Hematopoietic multipotent progenitor cell treated with erythropoietin and hydrocortisone succinate and interleukin-3 and kit ligand, for 6 days (in vitro differentiated cells): ENCODE measurements at places on chromosomes 3 and 15.

GRCh38 chr3:52923963-52924362, 26.6 kb upstream of the STIMATE start:
- DNase-seq, result no peak

DNA sequence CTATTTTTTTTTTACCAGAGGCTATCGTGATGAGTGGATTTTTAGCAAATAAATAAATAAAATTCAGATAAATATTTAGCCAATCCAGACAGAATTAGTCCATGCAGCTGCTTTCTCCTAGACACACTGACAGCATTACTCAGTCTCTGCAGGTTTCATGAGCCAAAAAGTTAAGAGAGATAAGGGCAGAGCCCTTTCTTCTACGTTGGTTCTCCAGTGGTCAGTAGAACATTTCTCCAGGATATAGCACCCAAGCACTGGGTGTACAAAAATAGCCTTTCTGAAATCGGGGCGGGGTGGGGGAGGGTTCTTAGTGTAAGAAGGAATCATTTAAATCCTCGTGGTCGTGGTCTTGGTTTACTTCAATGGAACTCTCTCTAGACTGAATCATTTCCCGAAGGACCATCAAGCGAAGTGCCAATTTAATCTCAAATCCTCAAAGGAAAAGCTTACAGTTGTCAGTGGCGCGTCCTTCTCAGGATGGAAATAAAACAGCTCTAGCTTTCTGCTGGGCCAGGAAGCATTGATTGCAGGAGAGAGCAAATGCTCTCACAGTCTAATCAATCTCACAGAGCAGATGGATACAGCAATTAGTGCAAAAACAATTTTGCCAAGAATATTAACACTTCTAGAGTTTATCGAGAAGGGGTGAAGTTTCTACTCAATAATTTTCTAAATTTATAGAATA, 86.2 kb downstream of the SATB1 start:
- no peak for DNase-seq

GRCh38 chr15:75161106-75161916, 40.4 kb upstream of the C15orf39 start:
- DNase-seq, result no peak

DNA sequence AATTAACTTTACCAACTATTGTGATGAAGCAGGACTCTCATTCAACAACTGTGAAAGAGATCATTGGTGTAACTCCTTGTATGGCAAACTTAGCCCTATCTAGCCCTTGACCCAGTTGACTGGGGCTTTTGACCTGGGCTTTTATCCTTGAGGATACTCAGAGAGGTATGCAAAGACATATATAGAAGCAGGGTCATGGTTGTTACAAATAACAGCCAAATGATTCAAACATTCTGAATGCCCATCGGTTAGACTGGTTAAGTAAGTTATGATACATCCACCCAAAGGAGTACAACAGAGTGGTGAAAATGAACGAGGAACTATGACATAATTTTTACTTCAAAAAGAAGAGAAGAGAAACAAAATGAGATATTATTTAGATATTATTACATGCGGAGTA, 38.2 kb upstream of the ALDH1A3 start:
- no peak for DNase-seq

- DNase-seq, result no peak
These were observed 22.9 kb upstream of the PLXNA1 start for GRCh38 chr3:126959921-126960603.

DNA sequence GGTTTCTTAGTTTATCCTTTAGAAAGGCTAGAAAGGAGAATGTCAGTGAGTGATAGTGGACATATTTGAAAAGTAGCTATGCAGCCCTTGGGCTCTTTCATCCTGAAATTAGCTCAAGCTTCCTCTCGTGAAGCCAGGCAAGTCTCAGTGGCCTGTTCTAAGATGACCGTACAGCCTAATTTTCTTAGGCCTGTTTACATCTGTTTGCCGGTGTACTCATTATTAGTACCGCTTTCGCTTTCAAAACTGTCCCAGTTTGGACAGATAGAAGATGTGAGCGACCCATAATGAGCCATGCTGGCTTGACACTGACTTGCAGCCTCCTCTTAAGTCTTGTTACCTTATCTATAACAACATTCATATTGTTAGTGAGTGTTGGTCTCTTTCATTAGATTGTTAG, 5.7 kb upstream of the ARL14 start:
- peak; percentile 23 for DNase-seq

- no peak for DNase-seq
These were observed 96.5 kb downstream of the SUCLG2 start for GRCh38 chr3:67557848-67558355.

DNA sequence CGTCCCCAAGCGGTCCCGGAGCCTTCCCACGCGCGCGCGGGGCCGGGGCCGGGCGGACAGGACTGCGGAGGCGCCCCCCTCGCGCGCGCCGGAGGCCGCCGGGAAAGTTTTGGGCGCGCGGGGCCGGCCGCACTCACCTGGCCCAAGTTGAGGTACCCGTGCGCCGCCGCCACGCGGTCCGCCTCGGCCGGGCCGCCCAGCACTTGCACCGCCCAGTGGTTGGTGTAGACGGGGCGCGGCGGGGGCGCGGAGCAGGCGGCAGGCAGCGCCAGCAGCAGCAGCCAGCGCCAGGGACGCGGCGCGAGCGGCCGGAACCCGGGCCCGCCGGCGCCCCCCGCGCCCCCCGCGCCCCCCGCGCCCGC, 289 bp downstream of the PCSK6 start:
- peak; percentile 68 for DNase-seq

- peak; percentile 95 for DNase-seq
These were observed 62.8 kb upstream of the CMTM8 start for GRCh38 chr3:32175607-32176197.

- DNase-seq, result no peak
These were observed 2.5 kb upstream of the GREM1 start for GRCh38 chr15:32715276-32715675.

DNA sequence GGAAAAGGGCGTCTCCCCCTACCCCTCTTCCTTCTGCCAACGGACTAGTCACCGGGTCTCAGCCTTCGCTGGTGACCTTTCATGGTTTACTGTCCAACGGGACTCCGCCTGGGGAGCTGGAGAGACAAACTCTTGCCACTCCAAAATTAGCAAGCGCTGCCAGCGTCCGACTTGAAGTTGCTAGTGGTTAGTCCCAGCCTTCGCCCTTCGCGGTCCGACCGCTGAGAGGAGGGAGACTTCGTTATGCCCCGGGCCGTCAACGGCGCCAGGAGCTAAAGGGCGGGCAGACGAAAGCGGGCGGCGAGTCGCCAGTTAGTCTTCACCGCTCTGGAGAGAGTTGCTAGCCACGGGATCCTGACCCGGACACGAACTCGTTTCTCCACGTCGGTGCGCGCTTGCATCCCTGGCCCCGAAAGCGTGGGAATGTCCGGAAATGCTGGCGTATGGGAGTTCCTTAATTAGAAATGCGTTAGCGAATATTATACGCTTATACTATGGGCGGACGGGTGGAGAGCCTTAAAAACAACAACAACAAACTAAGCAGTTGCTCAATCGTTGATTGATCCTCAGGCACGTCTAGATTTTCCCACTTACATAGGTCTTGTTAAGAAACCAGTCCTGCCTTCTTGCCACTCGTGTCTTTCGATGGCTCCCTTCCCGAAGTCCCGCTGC, 716 bp downstream of the SMC4 start:
- peak; percentile 61 for DNase-seq

DNA sequence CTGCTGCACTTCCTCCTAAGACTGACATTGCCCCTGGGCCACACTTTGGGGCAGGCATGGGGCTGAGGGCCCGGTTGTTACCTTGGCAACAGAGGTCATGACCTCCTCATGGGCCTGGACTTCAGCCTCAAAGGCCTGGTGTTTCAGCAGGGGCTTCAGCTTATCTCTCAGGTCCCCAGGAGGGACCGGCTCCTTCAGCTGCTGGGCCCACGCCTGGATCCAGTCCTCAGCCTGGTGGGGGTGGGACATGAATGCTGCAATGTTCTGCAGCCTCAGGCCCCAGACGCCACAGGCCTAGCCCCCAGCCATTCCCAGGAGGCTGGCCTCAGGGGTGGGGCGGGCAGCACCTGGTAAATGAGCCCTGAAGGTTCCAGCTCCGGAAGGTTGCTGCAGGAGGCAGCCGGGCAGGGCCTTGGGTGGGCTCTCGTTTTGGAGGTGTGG, 27.6 kb downstream of the SPTBN5 start:
- no peak for DNase-seq

- DNase-seq, result no peak
These were observed 1.0 kb upstream of the RAB8B start for GRCh38 chr15:63188247-63188925.

- DNase-seq, result no peak
These were observed 34.2 kb upstream of the SPTBN5 start for GRCh38 chr15:41928100-41928499.
